Osteocyte (in vitro differentiated cells): ENCODE measurements at places on chromosomes 1 and 21. TPM values are rescaled to one million over a fixed set of nuclear protein-coding genes. Genes with fewer than 3 reads are reported as not detected.

CA14 gene
- not detected in 2 replicates for total RNA-seq

GRCh38 chr1:82463951-82464350 lies 663.2 kb downstream of the ADGRL2 start:
- DNase-seq: no peak

DNA sequence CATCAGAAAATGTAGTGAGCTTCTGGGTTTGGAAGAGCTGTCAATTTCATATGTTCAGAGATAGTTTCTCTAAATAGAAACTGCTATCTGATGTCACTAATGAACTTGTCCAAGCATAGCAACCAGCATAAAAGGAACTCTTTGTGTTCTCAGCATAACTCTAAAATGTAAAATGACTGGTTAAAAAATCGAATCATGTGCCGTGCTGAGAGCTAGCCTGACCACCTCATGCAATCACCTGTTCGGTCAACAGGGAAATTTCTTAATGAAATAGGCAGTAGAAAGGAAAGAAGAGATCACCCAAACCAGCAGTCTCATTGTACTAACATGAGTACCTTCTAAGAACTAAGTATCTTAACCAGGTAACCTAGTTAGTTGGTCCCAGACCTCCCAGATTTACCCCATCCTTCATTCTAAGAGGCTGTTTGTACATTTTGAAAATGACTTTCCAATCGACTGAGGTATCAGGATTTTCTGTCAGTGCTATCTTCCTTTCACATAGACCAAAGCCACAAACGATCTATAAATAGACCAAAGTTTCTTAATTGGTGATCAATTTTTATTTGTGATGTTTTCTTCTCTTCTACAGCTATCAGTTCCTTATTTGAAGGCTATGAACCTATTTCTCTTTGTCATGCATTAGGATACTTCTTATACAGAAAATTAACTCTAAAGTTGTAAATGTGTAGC lies 147.3 kb downstream of the TLR5 start:
- no peak for DNase-seq

GRCh38 chr1:69082312-69082711 lies 485.4 kb upstream of the LRRC7 start:
- DNase-seq: no peak
